Activated T-helper 9 cell treated with anti-CD3 and anti-CD28 coated beads, Interleukin-2, amount 50 U/mL, for 16 hours (primary cell): ENCODE measurements at places on chromosomes 12 and 14.

GRCh38 chr12:104414581-104415341 lies 42.0 kb upstream of the CHST11 start:
- DNase-seq = no peak

DNA sequence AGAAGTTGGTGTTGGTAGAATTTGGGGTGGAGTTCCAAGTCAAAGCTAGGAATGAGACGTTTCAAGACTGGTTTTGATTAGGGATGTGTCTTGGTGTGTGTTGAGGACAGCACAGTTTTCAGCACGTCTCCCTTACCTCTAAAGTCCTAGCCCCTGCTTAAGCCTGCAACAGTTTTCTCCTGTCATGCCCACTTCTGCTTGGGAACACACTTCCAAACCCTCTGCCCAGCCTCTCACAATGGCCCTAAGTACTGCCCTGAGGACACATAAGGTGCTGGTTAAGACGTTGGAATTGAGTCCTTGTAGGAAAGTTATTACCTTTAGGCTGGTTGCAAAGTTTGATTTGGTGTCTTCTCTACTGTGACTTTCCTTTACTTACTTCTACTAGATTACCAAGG lies 710 bp upstream of the BMAL2 start:
- DNase-seq = no peak

DNA sequence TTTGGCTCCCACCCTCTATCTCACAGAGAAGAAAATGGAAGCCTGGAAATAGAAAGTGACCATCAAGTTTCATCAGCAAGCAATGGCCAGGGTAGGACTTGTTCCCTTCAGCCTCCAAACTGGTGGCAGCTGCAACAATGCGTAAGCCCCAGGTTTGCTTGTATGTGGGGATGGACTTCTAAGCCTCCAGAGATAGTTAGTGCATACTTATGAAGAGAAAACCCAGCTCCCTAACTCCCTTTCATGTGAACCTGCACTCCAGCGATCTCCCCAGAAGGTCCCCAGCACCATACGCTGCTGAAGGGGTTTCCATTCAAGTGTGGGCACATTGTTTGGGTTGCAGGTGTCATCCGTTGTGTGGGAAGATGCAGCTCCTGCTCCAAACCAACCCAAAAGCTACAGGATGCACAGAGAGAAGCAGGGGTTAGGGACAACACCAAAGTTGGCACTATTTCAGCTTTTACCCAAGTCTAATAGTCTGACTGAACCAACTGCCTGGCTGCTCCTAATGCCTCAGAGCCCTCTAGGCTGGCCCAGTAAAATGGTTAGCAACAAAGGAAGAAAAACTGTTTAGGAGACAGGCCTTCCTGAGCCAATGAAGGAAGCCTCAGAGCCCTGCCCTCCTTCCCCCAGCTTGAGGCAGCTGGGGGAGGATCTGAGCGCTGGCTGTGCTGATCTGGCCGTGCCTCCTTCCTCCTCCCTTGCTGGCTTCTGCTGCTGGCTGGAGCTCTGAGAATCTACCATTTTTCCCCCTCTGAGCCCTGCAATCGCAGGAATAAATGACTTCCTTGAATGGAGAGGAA lies 12.3 kb downstream of the ZFP36L1 start:
- DNase-seq = no peak

- no peak for DNase-seq
Measured at GRCh38 chr14:60735416-60735815, 855 bp downstream of the MNAT1 start.

- DNase-seq = no peak
Measured at GRCh38 chr12:127760996-127761395, 506.0 kb upstream of the TMEM132C start.

DNA sequence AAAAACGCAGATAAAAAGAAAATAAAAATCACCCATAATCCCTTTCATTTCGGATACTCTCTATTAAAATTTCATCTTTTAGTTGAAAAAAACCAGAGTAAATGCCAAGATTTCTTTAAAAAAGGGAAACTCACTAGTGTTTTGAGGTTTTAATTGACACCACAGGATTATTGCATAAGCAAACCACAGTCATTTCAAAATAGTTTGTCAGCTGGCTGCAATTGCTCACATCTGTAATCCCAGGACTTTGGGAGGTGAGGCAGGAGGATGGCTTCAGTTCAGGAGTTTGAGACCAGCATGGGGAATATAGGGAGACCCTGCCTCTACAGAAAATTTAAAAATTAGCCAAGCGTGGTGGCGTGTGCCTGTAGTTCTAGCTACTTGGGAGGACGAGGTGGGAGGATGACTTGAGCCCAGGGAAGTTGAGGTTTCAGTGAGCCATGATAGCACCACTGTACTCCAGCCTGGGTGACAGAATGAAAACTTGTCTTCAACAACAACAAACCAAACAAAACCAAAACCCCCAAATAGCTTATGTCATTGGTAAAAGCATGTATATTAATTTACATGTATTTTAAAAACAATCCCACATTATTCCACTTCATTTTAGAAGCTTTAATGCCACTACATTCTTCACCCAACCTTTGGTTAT lies 48.8 kb downstream of the SYNE2 start:
- DNase-seq = no peak
